ENCODE measurements at places on chromosomes 5 and 9.

- DNase-seq = no peak
These were observed 1941.4 kb upstream of the NUDT12 start for GRCh38 chr5:105503950-105504349.

- no peak for DNase-seq
These were observed 52.2 kb downstream of the CDC42SE2 start for GRCh38 chr5:131316026-131316425.

DNA sequence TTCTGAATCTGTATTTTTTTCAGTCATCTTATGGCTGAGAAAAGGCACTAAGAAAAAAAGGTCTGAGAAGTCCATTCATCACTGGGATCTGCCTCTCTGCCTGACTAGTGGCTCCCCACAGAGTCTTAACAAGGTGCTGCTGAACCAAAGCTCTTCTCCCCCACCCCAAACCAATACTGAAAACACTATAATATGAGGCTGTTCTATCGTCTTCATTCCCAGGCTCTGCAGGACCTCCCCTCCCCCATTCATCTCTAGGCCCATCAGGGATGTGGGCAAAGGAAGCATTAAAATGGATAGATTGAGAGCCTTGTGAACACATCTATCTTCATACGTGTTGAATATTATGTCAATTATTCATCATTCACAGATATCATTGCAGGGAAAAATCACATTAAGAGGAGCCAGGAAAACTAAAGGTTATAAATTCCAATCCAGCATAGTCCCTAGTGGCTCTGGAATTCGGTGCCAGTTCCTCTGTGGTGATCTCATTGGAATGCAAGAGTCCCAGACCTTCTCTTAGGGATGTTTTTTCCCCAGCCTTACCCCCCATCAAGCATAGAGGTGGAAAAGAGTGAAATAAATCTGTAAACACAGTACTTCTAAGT is 44.3 kb upstream of the GPR151 start:
- DNase-seq = no peak

DNA sequence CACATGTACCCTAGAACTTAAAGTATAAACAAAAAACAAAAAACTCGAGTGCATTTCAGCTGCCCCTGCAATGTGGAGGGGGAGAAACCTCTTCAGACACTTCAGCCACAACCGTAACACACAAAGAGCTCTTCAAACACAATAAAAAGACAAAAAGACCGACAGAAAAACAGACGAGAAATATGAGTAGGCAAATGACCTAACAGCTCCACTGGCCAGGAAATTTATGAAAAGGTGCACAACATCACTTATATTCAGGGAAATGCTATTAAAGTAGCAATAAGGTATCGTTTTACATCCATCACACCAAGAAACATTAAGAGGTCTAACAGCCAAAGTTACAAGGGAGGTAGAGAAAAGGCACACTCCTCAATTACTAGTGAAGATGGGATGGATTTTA is 6.2 kb downstream of the ZBED3 start:
- DNase-seq = no peak

DNA sequence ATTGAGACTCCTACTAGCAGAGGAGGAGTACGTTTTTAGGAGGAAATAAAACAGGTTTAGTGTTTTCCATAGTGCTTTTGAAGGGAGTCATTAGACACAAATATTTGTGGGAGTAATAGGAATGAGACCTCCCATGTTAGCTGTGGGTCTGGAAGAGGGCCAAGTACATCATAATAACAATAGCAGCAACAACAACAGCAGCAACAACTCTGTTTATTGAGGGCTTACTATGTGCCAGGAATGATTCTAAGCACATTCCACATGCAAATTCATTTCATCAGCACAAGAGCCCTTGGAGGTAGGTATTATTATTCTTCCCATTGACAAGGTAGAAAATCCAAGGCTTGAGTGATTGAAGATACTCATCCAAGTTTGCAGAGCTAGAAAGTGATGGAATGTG is 384.2 kb upstream of the RPS23 start:
- no peak for DNase-seq

- peak; percentile 7 for DNase-seq
These were observed 59.0 kb downstream of the MAP1B start for GRCh38 chr5:72166070-72166979.

- DNase-seq = no peak
These were observed 3.3 kb upstream of the CLTA start for GRCh38 chr9:36187414-36187813.

- DNase-seq = no peak
These were observed 519.6 kb downstream of the CTNND2 start for GRCh38 chr5:11384441-11385250.

DNA sequence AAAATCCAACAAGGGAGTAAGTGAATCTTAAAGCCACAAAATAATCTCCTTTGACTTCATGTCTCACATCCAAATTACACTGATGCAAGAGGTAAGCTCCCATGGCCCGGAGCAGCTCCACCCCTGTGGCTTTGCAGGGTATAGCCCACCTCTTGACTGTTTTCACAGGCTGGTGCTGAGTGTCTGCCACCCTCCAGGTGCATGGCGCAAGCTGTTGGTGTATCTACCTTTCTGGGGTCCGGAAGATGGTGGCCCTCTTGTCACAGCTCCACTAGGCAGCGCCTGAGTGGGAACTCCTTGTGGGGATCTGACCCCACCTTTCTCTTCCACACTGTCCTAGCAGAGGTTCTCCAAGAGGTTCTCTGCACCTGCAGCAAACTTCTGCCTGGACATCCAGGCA is 1051.1 kb upstream of the CDH6 start:
- no peak for DNase-seq

DNA sequence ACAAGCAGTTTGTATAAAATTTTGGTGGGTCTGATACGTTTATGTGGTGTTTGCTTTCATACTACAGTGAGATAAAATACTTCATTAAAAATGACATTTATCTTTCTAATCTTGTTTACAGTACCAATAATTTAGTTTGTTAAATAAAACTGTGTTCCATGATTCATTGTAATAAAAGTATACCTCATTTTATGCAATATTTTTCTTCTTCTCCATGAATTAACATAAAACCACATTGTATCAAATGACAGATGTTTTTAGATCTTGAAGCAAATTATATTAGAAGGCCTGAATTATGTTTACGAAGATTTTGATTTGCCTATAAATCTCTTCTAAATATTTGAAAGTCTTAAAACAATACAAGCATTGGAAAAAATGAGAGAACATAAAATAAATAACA is 1443.0 kb upstream of the CDH6 start:
- no peak for DNase-seq

DNA sequence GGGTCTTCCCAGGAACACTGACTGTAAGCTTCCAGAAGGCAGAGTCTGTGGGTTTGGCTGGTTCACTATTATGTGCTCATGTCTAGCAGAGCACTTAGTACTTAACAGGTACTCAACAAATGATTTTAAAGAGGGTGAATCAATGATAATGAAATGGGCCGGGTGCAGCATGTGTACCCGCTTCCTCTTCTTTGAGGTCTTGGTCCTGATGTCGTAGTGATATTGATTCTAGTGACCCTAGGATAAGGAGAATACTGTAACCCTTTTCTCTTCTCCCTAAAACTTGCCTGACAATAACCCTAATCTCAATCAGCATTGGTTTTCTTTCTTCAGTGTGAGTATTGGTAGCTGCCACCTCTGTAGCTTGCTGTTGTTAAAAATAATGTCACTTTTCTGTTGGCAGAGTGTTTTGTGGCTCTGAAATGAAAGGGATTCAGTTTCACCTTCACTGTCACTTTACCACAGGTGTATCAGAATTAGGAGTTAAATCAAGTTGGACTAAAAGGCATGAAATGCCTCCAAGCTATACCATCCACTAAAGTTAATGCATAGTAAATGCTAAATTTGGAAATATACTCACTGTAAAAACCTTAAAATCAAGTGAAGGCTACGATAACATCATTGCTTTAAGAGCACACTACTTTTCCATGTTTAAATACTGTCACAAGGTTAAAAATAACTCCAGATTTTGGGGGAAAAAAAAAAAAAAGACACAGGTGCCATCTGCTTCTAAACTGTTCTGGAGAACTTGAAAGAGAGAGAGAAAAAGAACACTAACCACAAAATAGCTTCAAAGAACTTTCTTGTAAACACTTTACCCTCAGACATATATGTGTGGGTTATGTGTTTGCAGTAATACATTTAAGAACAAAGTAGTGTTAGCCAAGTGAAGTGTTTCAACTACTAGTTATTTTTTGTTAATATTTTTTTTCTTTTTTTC is 6.0 kb downstream of the CAMK4 start:
- no peak for DNase-seq

GRCh38 chr9:130298662-130299279 is 33.2 kb downstream of the HMCN2 start:
- no peak for DNase-seq

- peak; percentile 5 for DNase-seq
These were observed 155.4 kb upstream of the COL5A1 start for GRCh38 chr9:134486143-134486591.

- no peak for DNase-seq
These were observed 69.6 kb downstream of the PDE8B start for GRCh38 chr5:77280036-77280435.

- DNase-seq = peak; percentile 34
These were observed 3.6 kb upstream of the CPLX2 start for GRCh38 chr5:175867587-175868347.

GRCh38 chr9:104144336-104144735 is 50.2 kb downstream of the SMC2 start:
- DNase-seq = no peak

- no peak for DNase-seq
These were observed 125.8 kb downstream of the PDE4D start for GRCh38 chr5:59767681-59768151.

GRCh38 chr5:134084022-134084565 is 30.4 kb upstream of the TCF7 start:
- no peak for DNase-seq

GRCh38 chr5:139709582-139710318 is 61.6 kb downstream of the CXXC5 start:
- no peak for DNase-seq

DNA sequence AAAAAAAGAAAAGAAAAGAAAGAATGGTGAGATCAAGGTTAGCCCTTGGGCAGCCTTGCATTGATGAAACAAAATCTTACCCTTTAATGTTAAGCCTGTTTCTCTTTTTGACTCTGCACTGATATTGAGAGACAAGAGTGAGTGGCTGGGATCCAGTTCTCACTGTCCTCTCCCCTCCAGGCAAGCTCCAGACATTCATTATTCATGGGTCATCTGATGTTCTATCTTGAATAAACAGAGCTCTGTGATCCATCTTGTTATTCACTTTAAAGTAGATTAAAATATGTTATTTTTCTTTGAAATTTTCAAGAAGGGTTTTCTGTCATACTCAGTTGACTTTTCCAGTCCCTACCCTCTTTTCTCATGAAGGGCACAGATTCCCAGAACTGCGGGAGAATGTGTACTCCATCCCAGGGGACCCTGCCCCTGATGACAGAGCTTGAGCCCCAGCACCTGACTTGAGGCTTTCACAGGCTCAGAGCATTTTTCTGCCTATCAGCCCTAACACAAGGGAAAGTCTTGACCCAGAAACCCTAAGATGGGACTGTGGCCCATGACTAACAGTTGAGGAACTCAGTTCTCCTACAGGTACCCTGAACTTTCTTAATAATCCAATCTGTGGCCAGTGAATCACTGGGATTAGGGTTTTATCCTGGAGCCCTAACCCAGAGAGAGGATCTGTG is 24.1 kb downstream of the ACTL7B start:
- no peak for DNase-seq

GRCh38 chr5:35626108-35626507 is 8.4 kb downstream of the SPEF2 start:
- DNase-seq = no peak

DNA sequence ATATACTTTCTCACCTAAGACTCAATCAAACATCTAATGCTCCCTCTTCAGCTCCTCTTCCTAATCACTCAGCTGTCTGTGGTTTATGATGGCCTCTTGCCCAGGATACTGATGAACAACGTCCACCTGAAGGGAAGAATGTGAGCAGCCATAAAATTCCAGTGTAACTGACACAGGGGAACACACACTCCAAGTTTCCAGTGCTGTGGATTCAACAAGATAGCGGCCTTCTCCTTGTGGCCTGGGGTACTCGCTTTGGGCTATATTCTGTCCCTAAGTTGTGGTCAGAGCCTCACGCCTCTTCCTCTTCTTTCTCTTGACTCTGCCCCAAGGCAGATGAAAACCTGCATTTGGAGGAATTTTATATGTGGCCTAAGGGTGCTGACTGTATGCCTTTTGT is 11.7 kb downstream of the B4GALT1 start:
- no peak for DNase-seq

GRCh38 chr5:146816775-146817387 is 61.7 kb downstream of the PPP2R2B start:
- DNase-seq = no peak

DNA sequence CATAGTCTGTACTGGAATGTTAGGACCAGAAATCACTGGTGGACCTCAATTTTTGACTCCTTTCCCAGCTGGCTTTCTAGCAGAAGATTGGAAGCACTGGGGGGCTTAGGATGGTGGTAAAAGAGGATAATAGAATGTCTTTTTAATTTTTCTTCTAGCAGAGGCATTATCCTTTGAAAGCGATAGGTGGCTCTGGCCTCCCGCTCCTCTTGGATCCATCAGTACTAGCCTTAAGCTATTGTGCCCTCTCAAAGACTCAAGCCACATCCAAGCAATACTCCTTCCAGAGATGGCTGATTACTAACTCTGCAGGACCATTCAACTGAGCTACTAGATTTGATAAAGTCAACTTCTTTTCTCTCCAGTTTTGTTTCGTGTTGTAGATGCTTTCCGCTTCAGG is 610.6 kb downstream of the CDH12 start:
- no peak for DNase-seq

- DNase-seq = no peak
These were observed 3.9 kb downstream of the QRFP start for GRCh38 chr9:130892477-130893304.

- no peak for DNase-seq
These were observed 2.0 kb downstream of the KLHL9 start for GRCh38 chr9:21333226-21333625.

- no peak for DNase-seq
These were observed 27.7 kb downstream of the PLCXD3 start for GRCh38 chr5:41482715-41483114.

DNA sequence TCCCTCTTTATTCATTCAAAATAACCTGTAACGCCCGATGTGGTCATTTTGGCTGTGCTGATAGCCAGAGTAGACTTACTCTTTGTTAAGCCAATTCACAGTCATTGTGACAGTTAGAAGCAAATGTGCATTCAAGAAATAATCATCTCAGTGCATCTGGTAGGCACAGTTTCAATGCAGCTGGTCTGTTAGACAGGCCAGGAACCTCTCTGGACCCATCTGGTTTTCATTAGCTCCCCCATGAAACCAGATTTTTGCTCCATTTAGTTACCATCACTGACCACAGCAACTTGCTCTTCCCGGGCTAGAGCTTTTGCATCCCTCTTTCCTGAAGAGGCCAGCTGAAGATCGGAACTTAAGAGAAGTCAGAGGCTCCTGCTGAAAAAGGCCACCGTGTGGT is 284.2 kb downstream of the NSG2 start:
- no peak for DNase-seq

GRCh38 chr9:116280529-116280928 is 126.9 kb downstream of the PAPPA start:
- no peak for DNase-seq

- DNase-seq = peak; percentile 64
These were observed 35.7 kb upstream of the EGFL7 start for GRCh38 chr9:136626740-136627642.

- no peak for DNase-seq
These were observed 315.2 kb upstream of the PAPPA start for GRCh38 chr9:115838417-115838816.
